Hippocampal formation (tissue), 2 donors: ENCODE measurements at places on chromosomes 4 and X.

- no peak for DNase-seq
Observed at GRCh38 chr4:7552466-7552865, 117.7 kb upstream of the PSAPL1 start.

GRCh38 chr4:150769248-150769647, 187.3 kb downstream of the MAB21L2 start:
- no peak for DNase-seq

GRCh38 chr4:188021548-188022249, 26.1 kb downstream of the ZFP42 start:
- no peak for DNase-seq

- DNase-seq = no peak
Observed at GRCh38 chrX:86047174-86047935, at the start of gene CHM. Gene CHM, minus strand, starts transcription at chrX:86047558. Its CDS starts 26 bp downstream, at chrX:86047532.

- no peak for DNase-seq
Observed at GRCh38 chrX:107213477-107213876, 7.1 kb downstream of the DNAAF6 start.

DNA sequence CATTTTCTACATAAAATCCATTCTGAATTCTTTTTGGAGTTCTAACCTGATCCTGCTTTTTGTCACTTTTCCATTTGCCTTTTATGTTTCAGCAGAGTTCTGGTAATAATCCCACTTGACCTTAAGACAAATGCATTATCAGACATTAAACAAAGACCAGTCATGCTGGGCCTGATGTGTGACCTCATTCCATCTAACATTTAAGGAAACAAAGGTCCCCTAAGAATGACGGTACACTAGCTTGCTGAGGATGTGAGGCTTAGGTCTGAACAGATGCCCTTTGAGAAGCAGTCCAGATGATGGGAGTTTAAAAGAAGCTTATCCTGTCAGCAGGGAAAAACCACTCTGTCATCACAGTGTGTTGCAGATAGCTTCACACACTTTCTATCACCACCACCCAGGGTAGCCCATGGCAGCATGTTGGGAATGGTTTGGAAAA, 38.1 kb upstream of the PDE5A start:
- no peak for DNase-seq

GRCh38 chr4:155426953-155427352, 50.2 kb upstream of the MAP9 start:
- DNase-seq = no peak

GRCh38 chr4:73664470-73664869, 44.2 kb upstream of the RASSF6 start:
- DNase-seq = no peak

- DNase-seq = no peak
Observed at GRCh38 chrX:2311501-2311900, 189.3 kb downstream of the DHRSX start.

DNA sequence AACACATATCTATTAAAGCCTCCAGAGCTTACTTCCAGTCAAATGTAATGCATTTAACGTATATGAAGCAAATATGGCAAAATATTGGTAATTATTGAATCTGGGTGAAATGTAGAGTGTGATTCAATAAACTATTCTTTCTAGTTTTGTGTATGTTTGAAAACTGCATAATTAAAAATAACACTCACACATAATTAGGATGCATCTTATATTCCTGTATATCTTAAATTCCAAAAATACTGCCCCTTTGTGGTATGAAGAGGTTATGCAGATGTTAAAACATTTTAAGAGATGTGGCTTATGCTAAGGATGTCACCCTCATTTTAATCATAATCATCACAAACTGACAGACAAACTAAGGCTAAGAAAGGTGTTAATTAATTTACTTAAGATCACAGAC, 182.9 kb downstream of the COX18 start:
- DNase-seq = no peak

GRCh38 chr4:36269101-36269500, 12.3 kb upstream of the DTHD1 start:
- DNase-seq = peak; percentile 48

DNA sequence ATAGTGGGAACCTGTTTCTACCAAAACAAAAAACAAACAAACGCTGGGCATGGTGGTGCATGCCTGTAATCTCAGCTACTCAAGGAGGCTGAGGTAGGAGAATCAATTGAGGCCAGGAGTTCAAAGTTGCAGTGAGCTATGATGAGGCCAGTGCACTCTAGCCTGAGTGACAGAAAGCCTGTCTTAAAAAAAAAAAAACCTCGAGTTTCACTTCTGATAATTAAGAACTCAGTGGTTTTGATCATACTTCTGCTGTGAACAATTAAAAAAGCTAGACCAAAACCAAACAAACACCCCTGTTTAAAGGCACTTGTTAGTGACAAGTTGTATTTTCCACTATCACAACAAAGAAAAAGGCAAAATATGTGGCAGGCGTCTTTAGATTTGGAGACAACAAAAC, 15.0 kb upstream of the UBE2D3 start:
- no peak for DNase-seq

- no peak for DNase-seq
Observed at GRCh38 chrX:119105826-119106225, 21.8 kb downstream of the KIAA1210 start.

GRCh38 chr4:13212936-13213335, 271.2 kb downstream of the RAB28 start:
- no peak for DNase-seq

- no peak for DNase-seq
Observed at GRCh38 chr4:26271703-26272102, 49.1 kb upstream of the RBPJ start.

GRCh38 chr4:127799711-127800110, 17.6 kb downstream of the HSPA4L start:
- no peak for DNase-seq

DNA sequence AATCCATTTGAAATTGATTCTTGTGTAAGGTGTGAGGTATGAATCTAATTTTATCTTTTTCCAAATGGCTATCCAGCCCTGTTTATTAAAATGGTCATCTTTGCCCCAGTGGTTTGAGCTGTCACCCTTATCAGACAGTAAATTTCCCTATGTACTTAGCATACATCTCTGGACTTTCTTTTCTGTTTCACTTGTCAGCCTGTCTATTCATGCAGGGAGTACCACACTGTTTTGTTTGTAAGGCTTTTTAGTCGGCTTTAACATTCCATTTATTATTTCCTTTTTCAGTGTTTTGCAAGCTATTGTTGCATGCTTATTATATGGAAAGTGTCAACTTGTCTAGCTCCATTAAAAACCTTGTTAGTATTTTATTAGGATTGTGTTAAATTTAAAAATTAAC, 155.8 kb downstream of the STAG2 start:
- DNase-seq = no peak

DNA sequence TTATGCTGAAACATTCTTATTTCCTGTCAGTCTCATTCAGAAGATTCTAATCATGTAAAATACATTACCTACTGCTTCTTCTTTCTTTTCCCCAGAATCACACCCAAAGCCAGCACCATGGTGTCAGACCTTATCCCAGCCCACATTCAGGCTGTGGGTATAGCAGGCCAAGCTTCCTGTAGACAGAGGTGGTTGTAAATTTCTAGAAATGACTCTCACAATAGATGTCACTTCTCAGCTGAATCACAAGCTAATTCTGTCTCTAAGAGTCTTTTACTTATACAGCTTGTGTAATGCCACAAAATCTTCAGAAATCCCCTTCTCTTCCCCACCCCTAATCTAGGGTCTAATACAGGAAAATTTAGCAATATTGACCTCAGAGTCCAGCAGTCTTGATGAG, 239.6 kb downstream of the PARM1 start:
- no peak for DNase-seq

DNA sequence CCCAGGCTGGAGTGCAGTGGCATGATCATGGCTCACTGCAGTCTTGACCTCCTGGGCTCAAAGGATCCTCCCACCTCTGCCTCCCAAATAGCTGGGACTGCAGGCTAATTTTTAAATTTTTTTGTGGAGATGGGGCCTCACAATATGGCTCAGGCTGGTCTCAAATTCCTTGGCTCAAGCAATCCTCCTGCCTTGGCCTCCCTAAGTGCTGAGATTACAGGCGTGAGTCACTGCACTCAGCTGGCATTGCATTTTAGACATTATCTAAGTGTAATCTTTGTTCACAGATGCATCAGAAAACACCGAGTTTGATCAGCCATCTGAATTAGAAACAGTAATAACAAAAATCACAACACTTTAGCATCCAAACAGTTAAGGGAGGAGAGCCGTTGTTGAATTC, 53.4 kb upstream of the CBR4 start:
- no peak for DNase-seq

- no peak for DNase-seq
Observed at GRCh38 chrX:134443461-134443860, 16.5 kb upstream of the HPRT1 start.

DNA sequence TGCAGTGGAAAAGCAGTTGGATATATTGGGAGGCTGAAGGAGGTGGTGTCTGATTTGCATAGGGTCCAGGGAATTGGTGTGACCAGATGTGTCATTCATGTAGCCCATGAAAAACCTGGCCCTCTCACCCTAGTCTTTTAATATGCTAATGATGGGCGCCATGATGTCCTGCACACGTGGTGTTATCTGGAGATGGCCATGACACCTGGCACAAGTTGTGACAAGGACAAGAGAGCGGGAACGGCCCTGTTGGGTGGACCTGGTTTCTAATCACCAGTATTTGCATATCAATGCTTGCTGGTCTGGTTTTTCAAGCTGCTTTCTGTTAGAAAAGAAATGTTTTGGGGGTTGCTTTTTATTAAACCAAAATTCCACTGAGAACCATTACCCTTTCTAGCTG, 87.4 kb downstream of the ZXDA start:
- no peak for DNase-seq

DNA sequence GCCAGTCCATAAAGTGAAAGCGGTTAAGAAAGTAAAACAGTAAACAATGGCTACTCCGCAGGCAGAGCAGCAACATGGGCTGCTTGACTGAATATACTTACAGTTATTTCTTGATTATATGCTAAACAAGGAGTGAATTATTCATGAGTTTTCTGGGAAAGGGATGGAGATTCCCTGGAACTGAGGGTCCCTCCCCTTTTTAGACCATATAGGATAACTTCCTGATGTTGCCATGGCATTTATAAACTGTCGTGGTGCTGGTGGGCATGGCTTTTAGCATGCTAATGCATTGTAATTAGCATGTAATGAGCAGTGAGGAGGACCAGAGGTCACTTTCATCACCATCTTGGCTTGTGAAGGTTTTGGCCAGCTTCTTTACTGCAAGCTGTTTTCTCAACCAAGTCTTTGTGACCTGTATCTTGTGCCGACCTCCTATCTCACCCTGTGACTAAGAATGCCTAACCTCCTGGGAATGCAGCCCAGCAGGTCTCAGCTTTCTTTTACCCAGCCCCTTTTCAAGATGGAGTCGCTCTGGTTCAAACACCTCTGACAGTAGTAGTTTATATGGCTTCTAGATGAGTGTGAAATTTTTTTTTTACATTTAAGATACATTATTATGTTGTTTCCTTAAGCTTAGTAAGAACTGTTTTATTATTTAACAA, 514.8 kb upstream of the TENM3 start:
- DNase-seq = no peak

DNA sequence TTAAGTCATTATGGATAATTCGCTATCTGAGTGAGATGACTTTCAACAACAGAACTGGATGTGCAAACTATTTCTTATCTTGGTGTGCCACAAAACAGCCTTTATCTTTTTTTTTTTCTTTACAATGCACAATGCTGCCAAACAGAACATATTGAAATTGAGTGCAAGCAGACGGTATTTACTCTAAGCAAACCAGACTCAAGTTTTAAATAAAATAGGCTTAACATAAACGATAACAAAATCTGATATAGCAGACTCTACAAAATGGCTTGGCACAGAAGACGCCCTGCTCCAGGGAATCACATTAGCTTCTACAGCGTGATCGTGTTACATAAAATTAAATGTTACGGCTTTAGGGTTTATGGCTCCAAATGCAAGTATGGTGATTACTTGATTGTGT, 9.6 kb upstream of the STK32B start:
- no peak for DNase-seq

GRCh38 chrX:12903646-12904045, 2.8 kb upstream of the TLR8 start:
- DNase-seq = no peak

DNA sequence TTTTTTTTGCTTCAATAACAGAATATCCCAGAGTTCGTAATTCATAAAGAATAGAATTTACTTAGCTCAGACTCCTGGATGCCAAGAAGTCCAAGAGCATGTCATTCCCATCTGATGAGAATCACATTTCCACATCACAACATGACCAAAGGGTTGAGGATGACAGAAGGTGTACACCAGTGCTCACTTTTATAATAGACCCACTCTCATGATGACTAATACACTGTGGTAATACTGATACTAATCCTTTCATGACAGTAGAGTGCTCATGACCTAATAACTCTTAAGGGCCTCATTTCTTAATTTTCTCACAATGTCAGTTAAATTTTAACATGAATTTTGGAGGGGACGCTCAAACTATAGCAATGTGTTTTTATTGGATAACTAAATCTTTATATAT, 69.2 kb downstream of the ZNF732 start:
- DNase-seq = no peak

GRCh38 chr4:104938624-104939023, 208.1 kb upstream of the TET2 start:
- no peak for DNase-seq

GRCh38 chr4:65737672-65738071, 67.4 kb upstream of the EPHA5 start:
- no peak for DNase-seq

DNA sequence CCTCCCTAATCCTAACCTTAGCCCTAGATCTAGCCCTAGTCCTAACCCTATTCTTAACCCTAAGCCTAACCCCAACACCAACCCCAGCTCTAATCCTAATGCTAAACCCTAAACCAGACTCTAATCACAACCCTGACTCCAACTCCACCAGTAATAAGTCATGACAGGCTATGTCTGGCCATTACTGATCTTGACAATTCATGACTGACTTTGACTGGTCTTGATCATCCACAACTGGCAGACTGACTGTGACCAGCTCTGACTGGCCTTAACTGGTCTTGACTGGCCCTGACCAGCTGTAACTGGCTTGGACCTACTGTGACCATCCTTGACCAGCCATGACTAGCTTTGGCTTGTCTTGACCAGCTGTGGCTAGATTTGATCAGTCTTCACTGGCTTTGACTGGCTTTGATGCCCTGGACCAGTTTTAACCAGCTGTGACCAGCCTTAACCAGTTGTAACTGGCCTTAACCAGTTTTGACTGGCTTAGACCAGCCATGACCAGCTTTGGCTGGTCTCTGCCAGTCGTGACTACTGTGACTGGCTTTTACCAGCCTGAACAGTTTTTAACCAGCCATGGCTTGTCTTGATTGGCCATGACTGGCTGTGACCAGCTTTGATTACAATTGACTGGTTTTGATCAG, 68.4 kb downstream of the RLIM start:
- no peak for DNase-seq

GRCh38 chr4:68963374-68963773, 11.8 kb upstream of the UGT2A3 start:
- no peak for DNase-seq
